BJ (cell line): ENCODE measurements at places on chromosomes 12 and 14.

DNA sequence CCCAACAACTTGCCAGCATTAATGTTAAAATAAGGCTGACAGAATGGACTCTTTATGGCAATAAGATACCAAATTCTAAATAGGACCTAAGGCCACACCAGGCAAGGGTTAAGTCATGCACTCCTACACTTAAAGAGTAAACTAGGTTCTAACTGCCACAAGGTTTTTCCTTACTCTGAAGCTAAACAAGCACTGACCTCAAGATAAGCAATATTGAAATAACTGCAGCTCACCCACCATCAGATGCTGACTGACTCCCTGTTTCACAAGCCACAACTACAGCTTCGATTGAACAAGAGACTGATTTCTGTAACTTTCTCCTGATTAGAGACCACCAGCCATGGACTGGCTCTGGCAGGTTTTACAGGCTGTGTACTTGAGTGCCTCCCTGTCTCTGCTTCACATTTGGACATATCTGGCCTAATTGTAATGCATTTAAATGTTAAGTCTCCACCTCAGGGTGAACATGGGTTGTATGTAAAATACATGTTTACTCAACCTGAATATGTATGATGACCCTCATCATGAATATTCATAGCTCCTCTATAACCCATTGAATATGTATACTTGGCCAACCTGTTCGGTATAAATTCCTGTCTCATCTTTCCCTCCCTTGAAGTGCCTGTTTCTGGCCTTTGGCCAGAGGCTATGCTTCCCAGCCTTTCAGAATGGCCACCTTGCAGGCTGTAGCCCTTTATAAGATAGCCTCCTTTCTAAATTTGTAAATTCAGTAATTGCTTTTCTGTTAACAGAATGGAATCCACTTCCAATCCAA, 70.5 kb upstream of the DAAM1 start:
- no peak for DNase-seq

DNA sequence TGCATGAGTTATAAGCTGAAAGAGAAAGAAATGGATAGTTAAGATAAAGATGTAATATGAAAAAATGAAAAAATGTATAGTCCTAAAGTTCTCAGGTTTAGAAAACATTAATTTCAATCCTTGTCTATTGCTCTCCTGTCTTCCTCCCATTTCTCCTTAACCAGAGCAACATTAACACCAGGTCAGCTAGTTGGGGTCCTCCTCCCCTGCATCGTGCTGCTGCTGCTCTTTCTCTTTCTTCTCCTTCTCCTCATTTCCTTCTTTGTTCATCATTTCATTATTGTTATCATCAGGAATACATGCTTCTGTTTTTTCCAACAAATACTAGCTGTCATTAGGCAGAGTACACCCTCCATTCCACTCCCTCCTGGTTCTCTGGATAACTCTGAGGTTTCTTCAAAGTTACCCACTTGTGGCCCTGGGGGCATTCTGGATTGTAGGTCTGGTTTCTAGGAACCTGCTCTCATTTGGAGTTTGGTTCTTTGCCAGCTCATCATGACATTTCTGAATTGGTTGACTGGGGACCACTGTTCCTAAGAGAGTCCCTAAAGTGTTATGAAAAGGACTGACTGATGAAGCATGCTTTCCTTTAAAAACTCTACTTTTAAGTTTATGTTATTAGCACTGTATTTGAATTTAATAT, 17.0 kb downstream of the ACSS3 start:
- DNase-seq = no peak

DNA sequence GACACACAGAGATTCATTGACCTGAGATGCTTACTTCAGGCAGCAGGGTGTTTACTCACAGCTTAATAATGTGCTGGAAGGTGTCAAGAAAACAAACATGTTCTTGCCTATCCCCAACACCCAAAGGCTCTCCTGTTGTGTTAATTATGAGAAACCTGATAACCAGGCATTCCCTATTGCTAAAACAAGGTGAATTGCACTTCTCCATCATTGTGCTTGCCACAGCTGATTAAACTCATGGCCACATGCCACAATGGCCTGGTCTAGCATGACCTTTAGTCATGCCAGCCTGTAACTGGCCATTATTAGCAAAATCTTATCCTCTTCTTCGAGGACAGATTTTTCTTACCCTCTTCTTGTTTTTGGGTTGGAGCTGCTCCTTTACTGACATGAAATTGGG, 21.4 kb downstream of the SMOC1 start:
- no peak for DNase-seq

DNA sequence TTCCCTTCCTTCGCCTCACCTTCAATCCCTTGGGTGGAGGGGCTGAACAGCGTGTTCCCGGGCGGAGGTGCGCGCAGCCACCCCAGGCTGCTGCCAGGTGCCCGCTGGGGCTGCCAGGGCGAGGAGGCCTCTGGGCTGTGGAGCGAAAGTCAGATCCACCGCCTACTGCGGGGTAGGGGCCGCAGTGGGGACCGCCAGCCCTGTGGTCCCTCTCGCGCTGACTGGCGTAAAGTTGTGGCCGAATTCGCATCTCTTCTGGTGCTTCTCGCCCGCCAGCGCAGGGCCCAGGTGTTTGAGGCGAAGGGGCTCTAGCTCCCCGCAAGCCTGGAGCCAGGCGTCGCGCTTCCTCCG, 6.9 kb upstream of the HOXC4 start:
- no peak for DNase-seq

DNA sequence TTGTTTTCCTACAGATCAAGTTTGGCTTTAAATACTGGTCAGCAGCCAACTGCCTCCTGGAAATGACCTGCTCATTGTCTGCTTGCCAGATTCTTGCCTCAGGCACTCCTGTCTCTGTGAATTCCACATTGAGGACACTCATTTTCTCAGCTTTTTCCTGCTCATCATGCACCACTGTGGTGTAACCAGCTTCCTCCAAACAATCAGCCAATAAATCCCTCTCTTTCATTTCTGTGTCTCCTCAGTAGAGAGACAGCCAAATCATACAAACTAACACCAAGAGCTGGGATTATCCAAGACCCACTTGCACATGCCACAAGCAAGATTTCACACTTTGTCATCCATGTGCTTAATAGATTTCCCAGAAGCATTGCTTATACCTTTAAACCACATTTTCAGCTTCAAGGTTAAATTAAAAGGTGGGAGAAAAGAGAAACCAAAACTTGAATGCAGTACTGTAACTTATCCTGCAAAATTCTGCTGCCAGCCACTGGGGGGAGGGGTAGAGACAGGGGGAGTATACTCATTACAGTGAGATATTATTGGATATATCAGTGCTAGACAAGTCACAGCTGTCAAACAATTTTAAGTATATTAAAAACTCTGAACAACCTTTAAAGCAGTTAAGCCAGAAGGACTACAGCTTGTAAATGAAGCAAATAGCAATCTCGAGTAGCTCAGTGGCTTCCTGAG, 105.0 kb downstream of the PPP2R5E start:
- peak; percentile 83 for DNase-seq

DNA sequence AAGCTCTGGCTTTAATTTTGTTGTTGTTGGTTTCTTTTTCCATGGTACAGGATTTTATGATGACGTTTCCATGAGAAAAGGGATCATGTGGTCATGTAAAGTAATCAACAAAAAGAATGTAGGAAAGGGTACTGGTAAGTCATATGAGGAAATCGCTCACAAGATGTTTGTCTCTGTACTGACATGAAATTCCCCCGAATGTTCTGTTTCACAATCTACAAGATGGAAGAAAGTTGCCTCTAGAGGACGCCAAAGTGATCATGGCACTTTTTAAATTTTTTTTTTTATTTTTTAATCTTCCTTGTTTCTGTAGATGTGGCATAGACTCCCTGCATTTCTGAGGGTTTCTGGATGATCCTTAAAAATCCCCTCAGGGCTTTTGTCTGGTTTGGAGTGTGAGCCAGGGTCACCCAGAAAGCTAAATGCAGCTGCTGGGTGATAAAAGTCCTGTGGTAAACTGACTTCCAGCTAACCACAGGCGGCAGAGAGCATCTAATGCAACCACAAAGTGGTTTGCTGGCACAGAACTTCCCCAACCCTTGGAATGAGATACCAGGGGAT, 393.5 kb downstream of the CCDC91 start:
- peak; percentile 89 for DNase-seq

DNA sequence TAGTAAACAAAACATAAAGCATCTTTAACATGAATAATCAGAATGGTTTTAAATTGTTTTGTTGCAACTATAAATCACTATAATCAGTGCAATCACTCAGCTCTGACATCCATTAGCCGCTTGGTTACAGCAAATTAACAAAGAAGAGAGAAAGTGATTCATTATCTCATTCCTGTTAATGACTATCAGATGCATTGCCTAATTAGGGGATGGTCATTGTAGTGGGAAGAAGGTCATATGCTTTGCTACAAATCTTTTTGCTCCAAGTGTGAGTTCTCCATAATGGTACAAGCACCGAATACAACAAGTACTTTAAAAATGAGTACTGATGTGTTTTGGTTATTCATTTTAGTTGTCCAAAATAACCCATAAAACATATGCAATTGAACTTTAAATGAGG, 272.0 kb downstream of the AKAP6 start:
- DNase-seq = no peak

- no peak for DNase-seq
These were observed 31.5 kb downstream of the CFL2 start for GRCh38 chr14:34682787-34683321.

DNA sequence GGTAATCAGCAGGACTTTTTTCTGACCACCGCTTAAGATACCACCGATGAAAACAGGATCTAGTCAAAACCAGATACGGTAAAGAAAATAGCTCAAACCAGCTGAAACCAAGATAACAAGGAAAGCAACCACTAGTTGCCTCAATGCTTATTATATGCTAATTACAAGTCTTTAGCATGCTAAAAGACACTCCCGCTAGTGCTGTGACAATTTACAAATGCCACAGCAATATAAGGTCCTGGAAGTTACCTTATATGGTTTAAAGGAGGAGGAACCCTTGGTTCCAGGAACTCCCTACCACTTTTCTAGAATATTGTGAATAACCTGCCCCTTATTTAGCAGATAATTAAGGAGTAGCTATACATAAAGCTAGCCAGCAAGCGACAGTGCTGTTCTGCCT, 976.4 kb upstream of the SEL1L start:
- DNase-seq = no peak

DNA sequence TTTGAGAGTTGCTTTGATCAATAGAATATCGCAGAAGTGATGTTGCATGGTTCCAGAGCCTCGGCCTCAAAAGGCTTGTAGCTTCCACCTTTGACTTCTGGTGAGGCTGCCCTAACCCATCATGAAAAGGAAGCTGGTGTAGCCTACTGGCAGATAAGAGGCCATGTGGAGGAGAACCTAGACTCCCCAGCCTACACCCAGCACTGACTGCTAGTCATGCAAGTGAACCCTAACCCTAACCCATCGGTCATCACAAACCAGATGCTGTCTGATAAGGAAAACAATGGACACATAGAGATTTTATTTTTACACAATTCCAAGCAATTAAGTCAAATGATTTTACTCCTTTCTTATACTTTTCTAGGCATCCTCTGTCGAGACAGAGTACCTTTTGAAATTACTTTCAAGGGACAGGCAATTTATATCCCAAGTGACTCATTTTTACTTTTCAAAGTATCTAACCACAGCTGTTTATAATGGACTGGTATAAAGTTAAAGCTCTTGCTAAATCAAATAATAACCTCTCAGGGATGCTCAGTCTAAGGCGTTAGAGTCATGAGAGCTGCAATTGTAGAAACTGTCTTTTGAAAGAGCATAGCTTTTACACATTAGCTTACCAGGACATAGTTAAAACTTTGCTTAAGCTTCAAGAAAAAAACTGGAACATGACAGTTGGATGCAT, 17.6 kb downstream of the PTPRB start:
- peak; percentile 16 for DNase-seq

DNA sequence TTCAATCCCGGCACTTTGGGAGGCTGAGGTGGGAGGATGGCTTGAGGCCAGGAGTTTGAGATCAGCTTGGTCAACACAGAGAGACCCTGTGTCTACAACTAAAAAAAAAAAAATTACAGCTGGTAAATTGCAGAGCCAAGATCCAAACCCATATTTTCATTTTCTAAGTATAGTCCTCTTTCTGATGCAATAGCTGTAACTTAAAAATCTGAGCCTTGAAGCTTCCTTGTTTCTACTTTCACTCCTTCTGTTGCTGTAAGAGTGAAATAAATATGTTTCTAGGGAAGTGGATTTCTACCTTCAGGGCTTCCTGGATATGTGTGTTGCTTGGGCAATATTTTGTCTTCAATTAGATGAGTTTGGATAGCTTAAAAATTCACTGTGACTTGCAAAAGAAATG, 42.0 kb upstream of the PRICKLE1 start:
- no peak for DNase-seq

DNA sequence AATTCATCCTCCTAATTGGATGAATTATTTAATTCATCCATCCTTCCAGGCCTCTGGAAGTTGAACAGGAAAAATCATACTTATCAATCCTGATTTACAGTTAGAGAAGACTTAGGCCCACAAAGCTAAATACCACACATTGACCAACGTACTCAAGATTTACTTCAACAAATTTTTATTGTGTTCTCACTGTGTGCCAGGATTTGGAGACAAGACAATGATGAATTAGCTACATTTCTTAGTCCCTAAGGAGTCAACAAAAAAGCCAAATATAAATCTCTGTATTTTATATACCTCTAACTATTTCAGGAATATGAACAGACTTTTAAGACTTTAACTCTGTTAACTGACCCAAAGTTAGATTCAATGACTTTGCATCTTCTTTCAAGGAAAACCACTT, 63.9 kb downstream of the DCAF5 start:
- DNase-seq = no peak

DNA sequence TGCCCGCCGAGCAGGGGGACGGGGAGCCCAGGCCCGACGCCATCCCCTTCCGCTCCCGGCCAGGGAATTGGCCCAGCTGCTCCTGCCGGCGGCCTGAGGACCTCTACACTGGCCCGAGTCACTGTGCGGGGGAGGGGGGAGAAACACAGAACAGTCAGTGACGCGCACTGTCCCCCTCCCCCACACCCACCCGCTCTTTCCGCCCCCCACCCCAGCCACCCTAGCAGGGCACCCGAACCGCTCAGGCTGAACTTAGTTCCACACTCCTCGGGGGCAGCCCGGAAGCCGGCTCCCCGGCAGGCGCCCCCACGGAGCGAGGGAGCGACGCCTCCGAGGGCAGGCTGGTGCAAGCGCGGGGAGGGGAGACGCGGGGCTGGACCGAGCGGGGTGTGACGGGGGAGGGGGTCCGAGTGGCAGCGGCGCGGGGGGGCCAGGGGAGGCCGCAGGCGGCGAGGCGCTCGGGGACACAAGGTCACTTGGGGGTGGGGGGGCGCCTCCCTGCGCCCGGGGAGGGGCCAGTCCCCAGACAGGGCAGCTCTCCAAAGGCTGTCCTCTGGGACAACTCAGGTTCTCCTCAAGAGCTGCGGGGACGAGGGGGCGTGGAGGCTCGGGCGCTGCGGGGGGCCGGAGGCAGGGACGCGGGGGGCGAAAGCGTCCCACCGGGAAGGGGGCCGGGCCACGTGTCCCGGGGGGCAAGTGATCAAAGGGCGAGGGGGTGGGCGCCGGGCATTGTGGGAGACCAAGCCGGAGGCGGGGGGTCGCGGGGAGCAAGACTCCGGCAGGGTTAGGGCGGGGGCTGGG, 648 bp downstream of the CHD4 start:
- no peak for DNase-seq
